Activated naive CD4-positive, alpha-beta T cell treated with anti-CD3 and anti-CD28 coated beads, Interleukin-2, amount 50 U/mL, for 72 hours (primary cell): ENCODE measurements at places on chromosomes 16 and 17.

- no peak for DNase-seq
Observed at GRCh38 chr16:87848676-87849345, 20.5 kb downstream of the SLC7A5 start.

DNA sequence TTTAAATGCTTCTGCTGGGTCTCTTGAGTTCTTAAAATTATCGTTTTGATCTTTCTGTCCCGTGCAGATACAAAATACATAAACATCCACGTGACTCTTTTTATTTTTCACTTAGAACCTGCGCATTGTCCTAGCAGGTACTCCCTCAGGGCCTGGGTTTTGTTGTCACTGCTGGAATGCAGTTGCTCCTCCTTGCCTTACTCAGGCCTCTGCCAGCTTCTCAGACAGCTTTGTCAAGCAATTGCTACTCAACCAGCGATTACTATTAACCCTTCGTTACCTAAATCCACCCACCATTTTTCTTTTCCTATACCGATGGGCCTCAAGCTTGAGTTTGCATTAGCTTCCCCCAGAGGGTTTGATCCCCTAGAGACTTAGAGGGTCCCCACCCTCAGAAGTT, 405.9 kb upstream of the RBFOX1 start:
- no peak for DNase-seq

DNA sequence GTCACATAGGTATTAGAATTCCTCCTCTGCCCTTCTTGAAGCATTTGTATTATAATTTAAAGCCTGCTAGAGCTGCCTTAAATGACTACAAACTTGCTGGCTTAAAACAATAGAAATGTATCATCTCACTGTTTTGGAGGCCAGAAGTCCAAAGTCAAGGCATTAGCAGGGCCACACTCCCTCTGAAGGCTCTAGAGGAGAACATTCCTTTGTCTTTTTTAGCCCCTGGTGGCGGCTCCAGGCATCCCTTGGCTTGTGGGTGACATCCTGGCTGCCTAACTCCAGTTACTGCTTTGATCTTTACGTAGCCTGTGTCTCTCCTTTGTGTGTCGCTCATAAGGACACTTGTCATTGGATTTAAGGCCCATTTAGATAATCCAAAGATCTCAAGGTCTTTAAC, 186.6 kb upstream of the SALL1 start:
- DNase-seq: no peak

GRCh38 chr17:20026960-20027359, 17.8 kb downstream of the SPECC1 start:
- DNase-seq: no peak
